ENCODE measurements at places on chromosomes 6 and 20. TPM values are rescaled to one million over a fixed set of nuclear protein-coding genes. Genes with fewer than 3 reads are reported as not detected.

GRCh38 chr20:31856516-31856915, 11.1 kb upstream of the FOXS1 start:
- peaks cover 12% of the 10 kb centered on the region for H3K4me1 ChIP-seq
- H3K27ac ChIP-seq, result no peak overlapping the region
- H3K4me3 ChIP-seq, result no peak overlapping the region
- H3K27me3 ChIP-seq, result peaks cover 26% of the 10 kb centered on the region
- H3K36me3 ChIP-seq, result no peaks in the 10 kb centered on the region

WDR46 gene
- total RNA-seq, result 54.5 TPM

CST5 gene
- not detected for total RNA-seq

NOX3 gene
- total RNA-seq, result not detected

- H3K4me1 ChIP-seq, result no peaks in the 10 kb centered on the region
- no peaks in the 10 kb centered on the region for H3K36me3 ChIP-seq
- H3K27me3 ChIP-seq, result no peaks in the 10 kb centered on the region
Measured at GRCh38 chr6:63859528-63859927, 223.9 kb downstream of the PHF3 start.

GRCh38 chr6:113994934-113995342, 24.0 kb upstream of the HDAC2 start:
- DNase-seq, result peak; percentile 35
- H3K4me1 ChIP-seq, result peaks cover 14% of the 10 kb centered on the region
- H3K27me3 ChIP-seq, result no peaks in the 10 kb centered on the region
- no peak overlapping the region for H3K4me3 ChIP-seq
- peaks cover 8% of the 10 kb centered on the region for H3K36me3 ChIP-seq

DNA sequence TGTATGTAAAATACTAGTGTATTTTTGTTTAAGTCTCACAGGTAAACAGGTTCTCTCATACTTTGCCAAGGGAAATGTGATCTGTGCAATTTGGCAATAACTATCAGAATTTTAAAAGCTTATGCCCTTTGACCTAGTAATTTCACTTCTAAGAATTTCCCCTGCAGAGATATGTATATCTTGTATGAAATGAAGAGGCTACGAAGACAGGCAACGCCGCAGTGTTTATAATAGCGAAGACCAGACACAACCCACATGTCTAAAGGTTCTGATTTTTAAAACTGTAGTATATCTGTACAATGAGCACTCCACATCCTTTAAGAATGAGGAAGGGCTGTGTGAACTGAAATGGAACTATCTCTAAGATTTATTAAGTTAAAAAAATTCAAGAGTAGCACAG, 7.5 kb downstream of the TRAF3IP2 start:
- no peaks in the 10 kb centered on the region for H3K27me3 ChIP-seq
- H3K27ac ChIP-seq, result no peak overlapping the region
- peaks cover 21% of the 10 kb centered on the region for H3K4me1 ChIP-seq

HUS1B gene
- 0.59 TPM for total RNA-seq

DNA sequence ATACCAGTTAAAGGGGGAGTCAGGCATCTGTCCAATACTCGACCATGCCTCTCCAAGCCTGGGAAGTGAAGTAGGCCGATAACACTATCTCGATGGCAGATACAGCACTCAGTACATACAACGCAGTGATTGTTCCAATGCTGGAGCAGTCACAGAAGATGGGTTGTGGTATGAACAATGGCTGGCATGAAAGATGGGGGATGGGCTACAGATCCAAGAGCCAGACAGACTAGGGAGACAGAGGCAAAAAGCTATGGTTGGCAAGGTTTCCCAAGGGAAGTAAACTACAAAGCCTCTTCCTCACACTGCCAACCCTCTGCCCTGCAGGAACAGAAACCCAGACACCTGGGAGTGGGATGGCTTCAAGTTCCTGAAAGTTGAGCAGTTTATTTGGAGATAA, 19.2 kb downstream of the FKBP1A start:
- peak overlapping the region; percentile 9 for H3K27ac ChIP-seq
- no peak for DNase-seq
- peak overlapping the region; percentile 6 for H3K4me3 ChIP-seq
- no peaks in the 10 kb centered on the region for H3K27me3 ChIP-seq
- peaks cover 36% of the 10 kb centered on the region for H3K4me1 ChIP-seq
- peaks cover 6% of the 10 kb centered on the region for H3K36me3 ChIP-seq

Data from neural crest cell (in vitro differentiated cells).